ENCODE measurements at places on chromosomes 3 and 15.

DNA sequence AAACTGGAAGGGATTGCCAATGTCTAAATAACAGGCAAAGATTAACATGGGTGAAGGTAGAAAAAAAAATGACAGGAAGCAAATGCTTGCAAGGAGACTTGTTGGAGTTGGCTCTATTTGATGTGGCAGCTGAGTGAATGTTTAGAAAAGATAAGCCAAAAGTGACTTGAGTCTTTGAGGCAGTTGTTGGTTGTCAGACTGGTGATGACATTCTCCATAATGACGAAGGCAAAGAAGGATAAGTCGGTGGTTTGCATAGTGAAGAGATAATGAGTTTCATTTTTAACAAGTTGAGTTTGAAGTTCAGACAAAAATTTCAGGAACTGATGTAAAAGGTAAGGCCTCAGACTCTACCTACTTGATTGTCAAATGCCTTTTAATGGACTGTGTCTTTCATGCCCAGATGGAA lies 704.1 kb upstream of the SGO1 start:
- no peak for DNase-seq

DNA sequence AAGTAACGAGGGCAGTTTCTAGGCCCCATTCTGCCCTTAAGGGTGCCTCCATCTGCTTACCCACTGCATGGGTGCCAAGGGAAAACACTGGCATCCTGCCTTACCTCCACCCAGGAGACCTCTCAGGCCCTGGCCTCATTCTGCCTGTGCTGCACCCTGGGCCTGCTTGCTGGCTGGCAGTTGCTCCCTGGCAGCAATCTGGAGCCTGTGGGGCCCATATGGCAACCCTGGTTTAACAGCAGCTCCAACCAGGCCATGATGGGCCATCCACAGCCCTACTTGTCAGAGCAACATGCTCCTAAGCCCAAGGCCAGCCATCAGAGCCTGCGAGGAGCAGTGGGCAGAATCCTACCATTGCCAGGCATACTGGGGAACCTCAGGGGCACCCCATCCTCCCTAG lies 3.7 kb downstream of the C3orf18 start:
- DNase-seq = no peak

DNA sequence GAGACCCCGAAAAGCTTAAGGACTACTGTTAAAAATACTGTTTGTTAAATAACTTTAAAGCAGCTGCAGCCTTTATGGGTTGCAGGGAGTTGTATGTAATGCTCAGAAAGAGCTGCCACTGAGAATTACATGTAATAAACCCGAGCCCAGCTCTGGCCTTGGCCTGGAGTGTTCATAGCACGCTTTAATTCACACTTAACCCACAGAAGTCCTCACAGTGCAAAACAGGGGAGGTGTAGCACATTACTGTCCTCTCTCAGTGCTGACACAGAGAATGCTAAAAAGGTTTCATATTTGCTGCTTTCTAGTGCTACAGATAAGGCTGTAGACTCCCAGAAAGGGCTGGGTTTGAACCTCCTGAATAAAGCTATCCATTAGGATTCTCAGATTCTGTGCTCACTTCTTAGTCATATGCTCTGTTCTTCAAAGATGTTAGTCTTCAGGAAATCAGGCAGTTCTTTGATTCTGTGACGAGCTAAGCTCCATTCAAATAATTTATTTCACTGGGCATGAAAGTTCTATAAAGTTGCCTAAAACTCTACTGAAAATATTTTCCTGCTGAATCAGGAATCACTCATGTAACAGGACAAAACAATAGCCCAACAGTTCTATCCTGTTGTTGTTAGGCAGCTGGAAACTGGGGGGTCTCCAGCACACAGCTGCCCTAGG lies 108.0 kb downstream of the SENP2 start:
- DNase-seq = no peak

DNA sequence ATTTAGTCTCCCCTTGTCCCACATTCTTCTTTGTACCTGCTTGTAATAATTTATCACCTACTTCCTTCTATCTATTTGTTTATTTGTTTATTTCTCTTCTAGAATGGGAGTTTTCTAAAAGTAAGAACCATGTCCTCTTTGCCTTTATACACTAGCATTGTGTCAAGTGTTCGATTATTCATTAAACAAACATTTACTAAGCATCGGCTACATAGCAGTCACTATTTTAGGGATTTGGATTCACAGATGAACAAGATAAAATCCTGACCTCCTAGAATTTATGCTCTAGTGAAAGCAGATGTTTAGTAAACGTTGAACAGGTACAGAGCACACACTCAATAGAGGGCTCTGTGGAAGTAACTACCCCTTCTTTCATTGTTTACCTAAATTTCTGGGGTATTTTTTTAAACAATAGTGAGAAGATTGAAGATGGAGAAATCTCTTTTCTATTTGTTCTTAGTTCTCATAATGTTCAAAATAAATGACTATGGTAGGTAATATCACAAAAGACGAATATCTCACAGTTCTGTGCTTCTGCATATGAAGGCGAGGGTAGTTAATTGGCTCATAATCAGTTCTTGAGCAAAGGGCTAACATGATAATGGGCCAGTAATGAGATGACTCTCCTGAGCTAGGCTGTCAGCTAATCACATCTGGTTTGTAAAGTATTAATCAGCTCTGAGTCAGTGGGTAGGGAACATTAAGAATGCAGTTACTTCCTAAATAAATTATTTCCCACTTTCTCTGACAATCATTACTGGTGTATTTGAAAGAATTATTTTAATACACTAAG lies 111.9 kb downstream of the SLC9A9 start:
- DNase-seq = no peak

GRCh38 chr3:129558081-129558771 lies 15.3 kb downstream of the H1-8 start:
- no peak for DNase-seq

GRCh38 chr3:189494632-189495031 lies 136.6 kb upstream of the TP63 start:
- DNase-seq = no peak

DNA sequence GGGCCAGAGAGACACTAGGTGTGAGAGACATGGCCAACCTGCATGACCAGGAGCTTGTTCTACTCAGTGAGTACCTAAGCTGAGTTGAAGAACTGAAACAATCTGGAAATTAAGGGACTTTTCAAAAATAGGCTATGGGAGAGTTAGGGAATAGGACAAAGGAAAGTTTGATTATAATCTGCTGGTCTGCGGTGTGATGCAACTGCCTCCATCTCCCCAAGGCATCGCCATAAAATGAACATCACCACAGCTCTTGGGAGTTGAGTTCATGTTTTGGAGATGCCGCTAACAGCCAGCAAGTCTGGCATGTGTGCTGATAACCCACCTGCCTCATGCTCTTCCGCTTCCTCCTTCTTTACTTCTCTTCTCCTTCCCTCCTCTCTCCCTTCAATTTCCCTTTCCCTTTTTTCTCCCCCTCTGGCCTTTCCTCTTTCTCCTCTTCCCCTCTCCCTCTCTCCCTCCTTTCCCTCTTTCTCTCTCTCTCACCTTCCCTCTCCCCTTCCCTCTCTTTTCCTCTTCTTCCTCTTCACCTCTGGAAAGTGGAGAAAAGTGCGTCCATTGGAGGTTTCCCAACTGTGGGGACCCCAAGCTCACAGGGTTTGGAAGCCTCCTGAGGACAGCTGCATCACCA lies 39.1 kb upstream of the GLCE start:
- no peak for DNase-seq

GRCh38 chr15:100348578-100348977 lies 6.8 kb upstream of the ADAMTS17 start:
- DNase-seq = no peak

- DNase-seq = no peak
These were observed 154.3 kb downstream of the ALDH1A2 start for GRCh38 chr15:57911247-57911646.

- no peak for DNase-seq
These were observed 46.1 kb downstream of the EFCAB12 start for GRCh38 chr3:129382366-129382765.

- DNase-seq = no peak
These were observed 44.8 kb downstream of the LHFPL4 start for GRCh38 chr3:9508781-9509180.

DNA sequence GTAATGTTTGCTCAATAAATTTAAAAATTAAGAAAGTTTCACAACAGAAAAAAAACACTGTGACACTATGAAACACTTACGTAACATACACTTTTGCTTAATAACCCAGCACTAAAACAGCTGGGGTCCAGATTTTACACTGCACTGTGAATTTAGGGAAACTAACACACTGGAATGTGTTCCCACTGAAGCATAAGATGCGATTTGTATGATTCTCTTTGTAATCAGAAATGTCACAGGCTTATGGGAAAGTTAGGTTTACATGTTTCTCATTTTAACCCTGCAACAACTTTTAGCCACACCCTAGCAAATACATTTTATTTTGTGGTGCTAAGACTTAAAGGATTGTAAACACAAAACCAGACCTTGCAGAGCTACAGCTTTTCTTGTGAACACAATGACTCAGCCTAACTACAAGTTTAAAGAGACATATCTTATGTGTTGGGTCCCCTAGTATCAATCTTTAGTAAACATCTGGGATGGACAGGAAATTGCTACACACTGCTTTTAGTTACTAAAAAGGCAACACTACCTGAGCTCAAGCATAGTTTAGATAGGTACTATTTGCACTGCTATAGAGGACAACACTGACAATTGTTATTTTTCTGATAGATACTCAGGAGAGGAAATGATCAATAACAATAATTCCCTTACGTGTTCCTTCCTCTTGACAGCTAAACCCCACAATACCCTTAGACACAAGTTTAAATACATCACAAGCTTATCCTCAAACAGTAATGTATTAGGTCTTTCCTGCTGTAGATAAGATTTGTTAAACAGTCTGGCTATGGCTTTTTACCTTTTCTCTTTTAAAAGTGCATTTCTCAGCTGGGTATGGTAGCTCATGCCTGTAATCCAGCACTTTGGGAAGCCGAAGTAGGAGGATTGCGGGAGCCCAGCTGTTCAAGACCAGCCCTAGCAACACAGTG lies 3.8 kb downstream of the PLD1 start:
- no peak for DNase-seq

DNA sequence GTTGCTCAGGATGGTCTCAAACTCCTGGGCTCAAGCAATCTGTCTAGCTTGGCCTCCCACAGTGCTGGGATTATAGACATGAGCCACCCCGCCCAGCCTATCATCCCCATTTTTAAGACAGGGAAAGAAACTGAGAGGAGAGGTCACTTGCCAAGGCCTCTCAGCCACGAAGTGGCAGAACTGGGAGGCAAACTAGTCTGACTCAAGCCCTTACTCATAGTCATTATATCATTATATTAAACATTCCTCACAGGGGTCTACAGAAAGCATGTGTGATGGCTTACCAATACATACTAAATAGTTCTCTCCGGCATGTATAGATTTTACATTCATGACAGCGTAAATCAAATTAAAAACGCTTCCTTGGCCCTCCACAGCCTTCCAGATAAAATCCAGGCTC lies 62.0 kb upstream of the ZBTB38 start:
- no peak for DNase-seq

DNA sequence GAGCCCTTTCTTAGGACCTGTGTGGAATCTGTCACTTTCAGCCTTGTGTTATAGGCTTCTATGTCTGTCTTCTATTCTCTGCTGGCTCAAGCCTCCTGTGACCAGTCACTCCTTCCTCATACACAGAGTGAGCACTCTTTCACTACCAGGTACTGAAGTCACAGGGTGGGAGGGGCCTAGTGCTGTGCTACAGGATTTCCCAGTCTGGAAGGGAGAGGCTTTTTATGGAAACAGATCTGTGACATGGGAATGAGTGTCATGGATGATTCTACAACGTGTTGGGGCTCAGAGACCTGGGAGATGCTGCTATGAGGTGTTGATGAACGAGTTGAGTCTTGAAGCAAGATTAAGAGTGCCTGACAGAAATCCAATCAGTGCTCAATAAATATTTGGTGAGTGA lies 100.5 kb downstream of the PDCD6IP start:
- DNase-seq = no peak

GRCh38 chr3:99499235-99500158 lies 138.9 kb upstream of the COL8A1 start:
- DNase-seq = no peak

- DNase-seq = no peak
These were observed 61.5 kb upstream of the CRBN start for GRCh38 chr3:3240986-3241385.

DNA sequence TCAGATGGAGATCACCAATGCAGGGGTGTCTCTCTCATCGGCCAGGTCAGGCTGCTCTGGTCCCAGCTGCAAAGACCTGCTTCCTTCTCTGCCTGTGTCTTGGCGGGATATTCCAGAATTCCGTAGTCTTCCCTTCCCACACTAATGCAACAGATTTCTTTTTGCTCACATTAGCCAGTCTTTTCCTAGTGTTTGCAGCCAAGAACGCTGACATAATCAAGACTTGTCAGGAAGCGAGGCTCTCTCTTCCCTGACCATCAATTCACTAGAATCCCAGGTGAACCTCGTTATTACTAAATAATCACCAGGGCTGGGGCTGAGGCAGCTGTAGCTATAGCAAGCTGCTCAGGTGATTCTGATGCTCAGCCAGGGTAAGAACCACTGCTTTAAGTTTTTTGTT lies 43.2 kb upstream of the ACKR4 start:
- DNase-seq = no peak

- DNase-seq = no peak
These were observed 126.7 kb upstream of the PRICKLE2 start for GRCh38 chr3:64351713-64352638.

DNA sequence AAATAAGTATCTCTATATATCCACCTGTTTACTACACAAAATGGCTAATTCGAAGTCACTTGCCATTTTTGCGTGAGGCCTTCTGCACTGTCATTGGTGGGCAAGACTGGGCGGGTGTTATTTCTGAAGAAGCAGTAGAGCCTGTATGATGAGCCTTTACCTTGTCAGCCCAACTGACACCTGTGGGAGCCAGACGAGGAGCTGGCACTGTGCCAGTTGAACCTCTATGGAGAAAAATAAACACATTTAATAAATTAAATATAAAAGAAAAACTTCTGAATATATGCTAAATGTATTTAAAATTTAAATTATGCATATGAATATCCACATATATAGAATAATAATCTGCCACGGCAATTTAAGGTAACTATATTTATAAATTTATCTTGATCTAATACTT lies 109.9 kb downstream of the SCAPER start:
- DNase-seq = no peak

GRCh38 chr3:30682434-30683155 lies 76.2 kb downstream of the TGFBR2 start:
- no peak for DNase-seq
